ENCODE measurements at places on chromosomes 2 and 18. TPM values are rescaled to one million over a fixed set of nuclear protein-coding genes. Genes with fewer than 3 reads are reported as not detected.

Gene NR4A2
- 12.2 TPM for total RNA-seq

Gene CXCR4
- 77.3 TPM for total RNA-seq

Gene RAX
- not detected for total RNA-seq

Gene AMMECR1L
- 15.3 TPM for total RNA-seq

Gene WNT10A
- total RNA-seq = not detected

Gene EFHD1
- total RNA-seq = 0.63 TPM

Gene CCL20
- not detected for total RNA-seq

Gene CLASP1
- 321 TPM for total RNA-seq

Gene CRYGA
- total RNA-seq = not detected

Measured in parietal lobe (tissue), 2 donors.